CD4-positive, alpha-beta T cell treated with Interleukin-17A for 1 hour (primary cell): ENCODE measurements at places on chromosomes 3 and 15.

DNA sequence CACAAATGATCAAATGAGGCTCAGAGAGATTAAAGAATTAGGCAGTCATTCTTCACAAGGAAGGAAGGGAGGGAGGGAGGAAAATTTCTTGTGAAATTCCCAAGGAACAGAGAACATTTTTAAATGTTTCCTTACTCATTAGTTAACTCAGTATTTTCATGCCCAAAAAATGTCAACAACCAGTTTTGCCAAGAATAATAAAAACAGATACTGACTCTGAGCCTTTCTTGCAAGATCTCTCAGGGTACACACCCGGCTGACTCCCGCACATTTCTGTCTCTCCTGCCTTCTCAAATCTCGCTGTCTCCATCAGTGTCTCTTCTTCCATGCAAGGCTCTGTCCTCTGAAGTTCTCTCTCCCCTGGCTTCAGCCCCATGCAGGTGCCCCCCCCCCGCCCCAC lies 265.9 kb downstream of the TJP1 start:
- no peak for DNase-seq

DNA sequence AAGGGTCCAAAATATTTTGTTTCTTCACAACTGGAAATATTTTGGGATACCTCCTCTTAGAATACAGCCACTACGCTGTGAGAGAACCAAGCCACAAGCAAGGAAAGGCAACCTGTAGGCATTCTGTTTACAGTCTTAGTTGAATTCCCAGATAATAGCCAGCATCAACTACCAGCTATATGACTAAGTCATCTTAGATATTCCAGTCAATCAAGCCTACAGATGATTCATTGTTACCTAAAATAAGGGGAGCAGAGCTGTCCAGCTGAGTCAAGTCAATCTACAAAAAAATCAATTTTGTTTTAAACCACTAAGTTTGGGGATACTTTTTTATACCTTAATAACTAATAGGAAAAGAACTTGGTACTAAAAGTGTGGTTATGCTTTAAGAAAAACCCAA lies 526.4 kb upstream of the DPPA4 start:
- DNase-seq: no peak

- DNase-seq: no peak
These were observed 686.5 kb downstream of the IGSF11 start for GRCh38 chr3:118348169-118348557.

- DNase-seq: no peak
These were observed 19.2 kb upstream of the MAP6D1 start for GRCh38 chr3:183844606-183845005.

DNA sequence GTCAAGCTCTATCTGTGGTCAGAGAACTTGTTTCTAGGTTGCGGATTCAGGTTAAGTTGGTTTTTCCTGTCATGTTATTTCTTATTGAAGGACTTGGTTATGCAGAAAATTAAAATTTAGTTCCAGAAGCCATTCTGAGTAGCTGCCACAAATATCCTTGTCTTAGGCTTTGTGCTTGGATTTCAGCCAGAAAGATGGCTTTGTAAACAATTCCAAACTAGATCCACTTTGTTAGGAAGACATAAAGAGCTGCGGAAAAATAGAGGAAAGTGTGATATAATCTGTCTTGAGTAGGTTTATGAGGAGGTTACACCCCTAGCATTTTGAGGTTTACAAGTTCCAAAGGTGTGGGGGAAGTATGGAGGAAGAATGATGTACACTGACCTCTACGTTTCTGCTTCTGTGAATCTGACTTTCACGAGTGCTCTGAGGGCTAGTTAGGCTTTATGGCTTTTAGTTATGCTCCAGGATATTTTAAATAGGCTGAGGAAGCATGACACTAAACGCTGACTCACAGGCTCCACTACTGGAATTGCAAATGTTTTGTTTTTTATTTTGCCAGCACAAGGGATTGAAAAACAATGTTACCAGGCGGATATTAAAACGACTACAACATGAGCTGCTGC lies 46.3 kb upstream of the UTS2B start:
- no peak for DNase-seq

GRCh38 chr3:159789017-159789416 lies 199.6 kb upstream of the IL12A start:
- no peak for DNase-seq

- no peak for DNase-seq
These were observed 4.1 kb upstream of the ACTC1 start for GRCh38 chr15:34799149-34800101.

DNA sequence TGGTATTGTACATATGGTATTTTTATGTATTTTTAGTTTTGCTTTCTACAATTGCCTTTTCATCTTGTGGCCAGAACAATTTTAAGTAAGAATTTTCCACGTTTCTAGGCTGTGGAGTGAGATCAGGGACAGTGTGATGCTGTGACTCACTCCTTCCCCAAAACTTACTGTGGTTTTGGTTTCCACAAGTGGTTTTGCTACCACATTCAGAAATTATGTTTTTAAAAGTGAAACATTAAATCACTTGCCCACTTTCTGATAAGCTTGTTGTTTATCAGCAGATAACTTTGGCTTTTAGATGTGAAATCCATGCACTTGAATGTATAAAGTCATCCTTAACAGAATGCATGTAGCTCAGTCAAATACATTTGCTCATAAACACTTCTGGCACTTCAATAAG lies 192.2 kb upstream of the THRB start:
- no peak for DNase-seq

- peak; percentile 17 for DNase-seq
These were observed 283.2 kb downstream of the ZBTB20 start for GRCh38 chr3:114863848-114864247.

DNA sequence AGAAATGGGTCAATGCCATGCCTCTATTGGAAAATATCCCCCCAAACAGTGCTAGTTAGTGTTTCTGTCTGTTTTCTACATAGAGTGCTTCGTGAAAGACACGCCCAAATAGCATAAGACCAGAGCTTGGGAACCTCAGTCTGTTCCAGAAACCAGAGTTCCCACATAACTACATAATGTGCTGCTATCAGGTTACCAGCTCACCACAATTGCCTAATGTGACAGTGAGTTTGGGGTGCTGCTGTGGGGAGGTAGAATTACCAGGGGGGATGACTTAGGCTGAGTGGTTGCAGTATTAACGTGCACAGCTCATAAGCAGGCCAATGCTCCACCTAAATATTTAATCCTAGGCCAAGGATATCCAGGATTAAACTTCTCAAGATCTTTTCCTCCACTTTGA lies 39.2 kb downstream of the DUT start:
- no peak for DNase-seq

GRCh38 chr3:185732782-185733181 lies 92.1 kb downstream of the IGF2BP2 start:
- no peak for DNase-seq

GRCh38 chr3:58016710-58017109 lies 8.5 kb downstream of the FLNB start:
- no peak for DNase-seq

GRCh38 chr15:78914027-78914764 lies 30.6 kb downstream of the CTSH start:
- DNase-seq: no peak

- no peak for DNase-seq
These were observed 977.3 kb downstream of the TBL1XR1 start for GRCh38 chr3:176219970-176220369.

DNA sequence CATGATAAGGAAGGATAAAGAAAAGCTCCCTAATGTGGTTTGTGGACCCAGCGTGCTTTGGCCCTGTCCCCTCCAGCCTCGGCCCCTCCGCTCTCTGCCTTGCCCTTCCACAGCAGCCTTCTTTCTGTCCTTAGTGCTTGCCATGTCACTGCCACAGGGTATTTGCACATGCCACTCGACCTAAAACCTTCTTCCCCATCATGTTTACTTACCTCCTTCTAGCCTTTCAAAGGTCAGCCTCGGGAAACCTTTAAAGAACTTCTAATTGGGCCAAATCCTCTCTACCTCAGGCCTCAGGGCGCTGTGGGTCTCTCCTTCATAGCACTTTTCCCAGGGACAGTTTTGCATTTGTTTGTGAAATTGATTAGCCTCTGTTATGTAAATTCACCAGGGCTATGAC lies 73.0 kb downstream of the SCN11A start:
- no peak for DNase-seq

GRCh38 chr15:93110502-93111040 lies 21.6 kb upstream of the RGMA start:
- DNase-seq: no peak

DNA sequence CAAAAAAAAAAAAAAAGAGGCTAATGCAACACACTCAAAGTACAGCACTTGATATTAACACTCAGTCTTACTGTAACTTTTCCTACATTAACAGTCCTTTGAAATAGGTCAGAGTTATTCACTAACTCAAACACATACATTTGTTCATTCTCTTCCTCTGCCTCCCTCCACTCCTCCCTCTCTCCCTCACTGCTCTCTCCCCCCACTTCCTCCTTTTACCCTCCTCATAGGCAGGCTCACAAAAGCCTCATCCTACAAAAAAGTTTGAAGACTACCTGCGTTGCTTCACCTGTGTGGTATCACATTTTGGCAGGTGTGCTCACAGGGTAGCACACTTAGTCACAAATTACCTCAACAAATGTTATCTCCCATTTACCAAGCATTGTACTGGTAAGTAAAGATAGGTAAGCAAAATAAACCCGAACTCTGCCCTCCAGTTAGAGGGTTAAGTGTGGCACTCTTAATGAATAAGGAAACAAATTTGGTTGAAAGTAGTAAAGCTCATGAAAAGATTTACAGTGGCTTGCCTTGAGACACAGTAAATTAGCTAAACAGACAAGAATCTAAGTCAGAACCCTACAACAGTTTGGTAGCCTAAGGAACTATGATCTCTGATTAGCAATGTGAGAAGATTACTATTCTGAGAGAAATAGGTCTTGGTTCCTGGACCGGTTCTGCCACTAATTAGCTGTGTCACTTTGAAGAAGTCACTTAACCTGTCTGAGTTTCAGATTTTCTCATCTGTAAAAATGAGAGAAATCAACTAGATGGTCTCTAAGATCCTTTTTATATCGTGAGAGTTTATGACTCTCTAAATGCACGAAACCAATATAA lies 151.0 kb upstream of the MLF1 start:
- no peak for DNase-seq

DNA sequence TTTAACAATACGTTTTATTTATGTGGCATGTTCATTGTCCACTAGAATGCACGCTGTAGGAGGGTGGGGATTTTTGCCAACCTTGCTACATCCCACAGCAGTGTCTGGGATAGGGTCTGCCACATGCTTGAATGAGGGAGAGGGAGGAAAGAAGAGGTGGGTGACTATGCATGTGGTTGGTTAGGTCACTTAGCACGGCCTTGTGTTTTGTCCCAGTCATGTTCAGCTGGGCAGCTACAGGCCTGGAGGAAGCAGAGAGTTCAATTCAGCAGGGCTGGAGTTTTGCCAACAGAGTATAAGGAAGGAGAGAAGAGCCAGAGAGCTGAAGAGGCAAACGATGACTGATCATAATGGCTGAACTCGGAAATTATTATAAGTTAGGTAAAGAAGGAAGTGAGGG lies 268.4 kb upstream of the NSMCE3 start:
- no peak for DNase-seq

GRCh38 chr3:39080026-39080425 lies 27.4 kb downstream of the GORASP1 start:
- DNase-seq: no peak

GRCh38 chr3:63876260-63876659 lies 12.6 kb downstream of the ATXN7 start:
- no peak for DNase-seq

DNA sequence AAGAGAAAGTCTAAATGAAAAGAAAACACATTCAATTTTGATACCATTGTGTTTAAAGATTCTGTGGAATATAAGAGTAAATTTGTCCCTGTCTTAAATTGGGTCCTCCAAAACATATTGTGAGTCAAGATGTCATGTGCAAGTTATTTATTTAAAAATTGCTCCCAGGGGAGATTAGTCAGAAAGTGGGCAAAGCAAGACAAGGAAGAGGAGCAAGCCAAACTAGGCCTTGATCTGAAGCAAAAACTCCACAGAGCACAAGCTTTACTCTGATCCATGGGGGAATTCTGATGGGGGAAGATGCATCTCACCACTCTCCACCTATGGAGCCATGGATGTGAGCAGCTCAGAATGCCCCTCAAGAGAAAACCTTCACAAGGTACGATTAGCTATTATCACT lies 342.8 kb upstream of the IL12A start:
- DNase-seq: no peak

DNA sequence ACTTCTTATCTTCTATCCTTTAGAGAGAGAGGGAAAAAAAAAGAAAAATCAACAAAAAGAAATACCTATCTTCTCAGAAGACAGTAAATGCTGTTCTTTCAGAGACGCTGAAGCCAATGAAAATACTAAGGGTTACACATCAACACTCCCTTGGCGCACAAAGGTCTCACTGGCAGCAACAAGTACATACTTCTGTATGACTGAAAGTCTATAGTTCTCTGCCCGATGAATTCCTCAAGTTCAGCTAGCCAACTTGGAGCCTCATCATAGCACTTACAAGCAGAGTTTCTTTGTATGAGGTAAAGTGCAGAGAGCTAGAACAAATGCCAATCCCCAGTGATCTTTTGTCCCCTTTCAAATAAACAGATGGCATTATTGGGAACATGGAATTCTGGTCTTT lies 62.7 kb downstream of the CPNE4 start:
- no peak for DNase-seq

DNA sequence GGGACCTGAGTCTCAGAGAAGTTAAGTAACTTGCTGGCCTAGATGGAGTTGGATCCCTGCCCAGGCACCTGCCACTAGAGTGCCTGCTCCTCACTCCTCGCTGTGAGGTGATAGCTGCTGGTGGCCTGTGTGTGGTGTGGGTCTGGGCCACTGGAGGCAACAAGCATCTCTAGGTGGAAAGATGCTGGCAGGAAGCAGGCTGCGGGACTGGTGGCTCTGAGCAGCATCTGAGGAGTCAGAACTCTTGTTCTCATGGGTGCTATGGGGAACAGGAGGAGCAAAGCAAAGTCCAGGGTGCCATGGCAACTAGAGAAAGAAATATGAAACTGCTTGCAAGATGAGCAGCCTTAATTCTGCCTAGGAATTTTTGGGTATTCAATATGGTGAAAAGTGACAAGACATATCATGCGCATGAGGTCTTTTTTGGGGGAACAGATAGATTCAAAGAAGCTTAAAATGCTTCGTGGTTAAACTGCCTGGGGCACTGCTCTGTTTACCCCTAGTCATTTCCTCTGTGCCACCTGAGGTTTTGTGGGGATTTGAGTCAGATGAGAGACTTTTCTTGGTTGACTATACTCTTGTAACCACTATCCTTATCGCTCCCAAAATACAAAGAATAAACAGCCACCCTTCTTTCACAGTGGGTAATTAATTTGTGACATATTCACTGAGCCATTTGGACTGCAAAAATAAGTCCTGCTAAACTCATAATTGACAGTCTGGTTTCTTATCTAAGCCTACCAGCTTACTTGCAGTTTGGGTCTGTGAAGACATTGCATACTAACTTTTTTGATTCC lies 50.3 kb downstream of the MED12L start:
- peak; percentile 42 for DNase-seq

GRCh38 chr15:74893627-74894026 lies 3.8 kb downstream of the MPI start:
- DNase-seq: peak; percentile 78
